ENCODE measurements at places on chromosomes 6 and 20. TPM values are rescaled to one million over a fixed set of nuclear protein-coding genes. Genes with fewer than 3 reads are reported as not detected.

LRRC73 gene
- total RNA-seq = 0.37 TPM

- DNase-seq = peak; percentile 30
Observed at GRCh38 chr20:51400051-51400926, 142.2 kb downstream of the NFATC2 start.

GRCh38 chr20:10611357-10611756 is 62.4 kb downstream of the JAG1 start:
- DNase-seq = no peak

DNA sequence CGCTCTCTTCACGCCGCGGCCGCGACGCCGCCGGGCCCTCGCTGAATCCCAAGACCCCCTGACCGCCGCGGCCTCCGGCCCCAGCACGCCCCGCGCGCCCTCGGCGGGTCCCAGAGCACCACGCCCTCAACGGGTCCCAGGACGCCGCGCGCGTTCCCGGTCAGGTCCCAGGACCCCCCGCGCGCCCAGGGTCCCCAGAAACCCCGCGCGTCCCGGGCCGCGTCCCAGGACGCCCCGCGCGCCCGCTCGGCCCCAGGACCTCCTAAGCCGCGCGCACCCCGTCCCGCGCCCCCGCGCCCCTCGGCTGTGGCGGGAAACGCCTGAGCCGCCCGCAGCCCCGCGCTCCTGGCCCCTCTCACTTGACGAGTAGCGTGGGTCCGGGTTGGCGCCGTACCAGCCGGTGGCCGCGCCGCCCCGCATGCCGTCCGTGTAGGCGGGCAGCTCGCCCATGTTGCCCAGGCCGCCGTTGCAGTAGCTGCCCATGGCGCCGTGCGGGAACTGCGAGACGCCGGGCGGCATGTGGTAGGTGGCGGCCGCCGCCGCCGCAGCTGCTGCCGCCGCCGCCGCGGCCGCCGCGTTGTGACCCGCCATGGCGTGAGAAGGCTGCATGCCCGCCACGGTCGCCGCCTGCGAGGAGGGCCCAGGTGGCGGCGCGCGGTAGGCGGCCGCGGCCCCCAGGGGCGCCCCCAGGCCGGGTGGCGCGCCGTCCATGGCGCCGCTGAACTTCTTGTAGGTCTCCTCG is 556 bp downstream of the NKX2-4 start:
- no peak for DNase-seq

DNA sequence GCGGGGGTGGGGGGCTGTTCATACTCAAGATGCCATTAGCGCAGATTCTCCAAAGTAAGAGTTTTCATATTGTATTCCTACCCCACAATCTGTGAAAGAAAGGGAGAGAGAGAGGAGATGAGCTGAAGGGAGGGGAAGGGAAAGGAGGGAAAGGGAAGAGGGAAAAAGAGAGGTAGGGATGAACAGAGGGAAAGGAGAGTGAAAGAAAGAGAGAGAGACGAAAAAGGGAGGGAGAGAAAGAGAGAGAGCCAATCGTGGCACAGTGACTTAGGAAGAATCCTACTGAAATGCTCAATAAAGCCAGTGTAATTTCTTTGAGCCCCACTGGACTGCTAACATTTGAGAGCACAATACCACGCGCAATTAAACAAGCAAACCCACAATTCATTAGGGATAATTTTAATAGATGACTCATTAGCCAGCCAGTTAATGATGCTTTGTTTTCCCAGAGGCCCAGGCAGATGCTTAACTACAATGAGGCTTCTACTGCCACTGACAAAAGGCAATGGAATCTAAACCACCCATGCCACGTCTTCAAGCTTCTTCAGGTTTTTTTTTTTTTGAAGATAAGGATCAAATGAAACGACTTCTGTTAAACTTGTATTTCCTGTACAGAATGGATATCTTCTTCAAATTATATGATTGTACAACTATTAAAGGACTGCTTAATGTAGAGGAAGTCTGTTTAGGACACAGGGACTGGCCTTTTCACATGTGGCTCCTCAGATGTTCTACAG is 306.8 kb downstream of the FOXC1 start:
- no peak for DNase-seq

GRCh38 chr6:168607272-168608112 is 166.5 kb downstream of the SMOC2 start:
- no peak for DNase-seq

GRCh38 chr20:46701556-46701955 is 7.9 kb upstream of the SLC2A10 start:
- DNase-seq = no peak

GRCh38 chr6:157169656-157170055 is 153.7 kb downstream of the TMEM242 start:
- DNase-seq = no peak
